ENCODE measurements at places on chromosomes 1 and 21. TPM values are rescaled to one million over a fixed set of nuclear protein-coding genes. Genes with fewer than 3 reads are reported as not detected.

- DNase-seq = peak; percentile 76
Measured at GRCh38 chr1:6116137-6116536, 64.0 kb downstream of the CHD5 start.

Gene CNKSR1
- not detected for total RNA-seq

Gene BLACAT1
- 0.07 TPM for total RNA-seq

GRCh38 chr1:45640293-45640692 lies 16.4 kb upstream of the CCDC17 start:
- no peak for DNase-seq

Gene COL8A2
- not detected for total RNA-seq

- DNase-seq = no peak
Measured at GRCh38 chr1:182206626-182207239, 145.2 kb upstream of the ZNF648 start.

Gene AMY2A
- not detected for total RNA-seq
